ENCODE measurements at places on chromosomes 12 and 14.

DNA sequence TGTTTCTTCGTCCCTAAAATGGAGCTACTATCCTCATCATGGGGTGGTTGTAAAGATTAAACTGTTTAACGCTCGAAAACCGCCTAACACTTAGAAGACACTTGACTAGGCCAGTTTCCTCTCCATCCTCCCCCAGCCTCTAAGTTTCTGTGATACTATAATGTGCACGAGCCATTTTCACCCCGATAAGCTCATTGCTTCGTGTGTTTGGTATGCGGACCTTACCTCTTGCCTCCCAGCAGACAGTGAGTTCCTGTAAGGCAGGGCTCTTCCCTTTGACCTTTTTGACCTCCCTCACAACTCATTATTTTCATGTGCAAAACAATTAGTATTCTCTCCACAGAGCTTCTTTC is 499 bp upstream of the GXYLT1 start:
- DNase-seq, result no peak

DNA sequence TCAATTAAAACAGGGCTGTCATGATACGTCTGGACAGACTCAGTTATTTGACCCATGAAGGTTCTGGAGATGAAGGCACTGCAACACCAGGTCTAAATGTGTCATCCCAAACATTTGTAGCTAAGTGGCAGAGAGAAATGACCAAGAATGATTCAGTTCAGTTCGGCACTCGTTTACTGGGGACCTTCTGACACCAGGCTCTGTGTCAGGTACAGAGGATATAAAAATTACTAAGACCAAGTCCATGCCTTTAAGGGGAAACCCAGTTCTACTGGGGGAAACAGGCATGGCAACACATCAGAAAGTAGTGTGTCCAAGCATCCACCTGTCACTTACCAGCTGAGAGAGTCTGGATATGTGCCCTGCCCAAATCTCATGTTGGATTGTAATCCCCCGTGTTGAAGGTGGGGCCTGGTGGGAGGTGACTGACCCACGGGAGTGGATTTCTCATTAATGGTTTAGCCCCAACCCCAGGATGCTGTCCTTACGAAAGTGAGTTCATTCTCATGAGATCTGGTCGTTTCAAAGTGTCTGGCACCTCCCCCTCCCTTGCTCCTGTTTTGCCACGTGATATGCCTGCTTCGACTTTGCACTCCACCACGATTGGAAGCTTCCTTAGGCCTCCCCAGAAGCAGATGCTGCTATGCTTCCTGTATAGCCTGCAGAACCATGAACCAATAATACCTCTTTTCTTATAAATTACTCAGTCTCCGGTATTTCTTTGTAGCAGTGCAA is 41.9 kb upstream of the BCL2L14 start:
- no peak for DNase-seq

- DNase-seq, result no peak
These were observed 26.5 kb downstream of the AP5M1 start for GRCh38 chr14:57295239-57295638.

DNA sequence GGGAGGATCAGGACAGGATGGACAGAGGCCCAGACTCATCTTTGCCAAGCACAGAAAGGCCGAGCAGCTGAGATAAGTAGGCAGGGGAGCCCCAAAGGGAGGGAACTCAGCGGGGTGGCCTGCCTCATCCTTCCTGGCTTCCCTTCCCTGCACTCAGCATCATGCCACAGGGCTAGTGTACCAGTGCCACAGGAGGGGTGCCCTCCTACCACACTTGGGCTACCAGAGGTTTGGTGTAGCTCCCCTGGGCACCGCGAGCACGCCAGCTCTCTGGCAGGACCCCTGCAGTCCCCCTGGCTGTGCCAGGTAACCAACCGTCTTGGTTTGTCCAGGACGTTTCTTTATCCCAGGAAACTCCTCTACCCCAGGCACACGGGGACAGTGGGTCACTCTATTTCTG is 123.5 kb downstream of the ESRRB start:
- DNase-seq, result no peak

GRCh38 chr14:60963761-60964160 is 17.1 kb downstream of the TRMT5 start:
- no peak for DNase-seq

DNA sequence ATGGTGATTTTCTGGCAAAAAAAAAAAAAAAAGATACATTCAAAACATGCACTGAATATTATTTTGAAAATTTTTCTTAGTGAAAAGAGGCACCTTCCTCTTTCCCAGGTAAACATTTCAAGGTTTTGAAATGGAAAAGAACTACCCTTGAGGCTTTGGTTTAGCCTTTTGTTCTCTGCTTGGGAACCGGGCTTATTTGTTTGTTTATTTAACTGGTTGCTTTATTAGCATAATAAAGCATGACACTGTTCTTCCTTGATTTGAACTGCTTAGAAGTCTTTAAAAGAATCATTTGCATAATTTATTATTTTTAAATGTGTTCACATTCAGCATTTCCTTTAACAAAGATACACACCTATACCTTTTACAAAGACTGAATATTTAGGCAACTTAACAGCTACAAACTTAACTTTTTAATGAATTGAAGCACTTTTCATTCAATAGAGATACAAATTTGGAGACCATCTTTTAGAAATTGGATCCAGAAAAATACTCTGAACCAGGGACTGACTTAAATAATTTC is 174.5 kb downstream of the FBXL14 start:
- no peak for DNase-seq

DNA sequence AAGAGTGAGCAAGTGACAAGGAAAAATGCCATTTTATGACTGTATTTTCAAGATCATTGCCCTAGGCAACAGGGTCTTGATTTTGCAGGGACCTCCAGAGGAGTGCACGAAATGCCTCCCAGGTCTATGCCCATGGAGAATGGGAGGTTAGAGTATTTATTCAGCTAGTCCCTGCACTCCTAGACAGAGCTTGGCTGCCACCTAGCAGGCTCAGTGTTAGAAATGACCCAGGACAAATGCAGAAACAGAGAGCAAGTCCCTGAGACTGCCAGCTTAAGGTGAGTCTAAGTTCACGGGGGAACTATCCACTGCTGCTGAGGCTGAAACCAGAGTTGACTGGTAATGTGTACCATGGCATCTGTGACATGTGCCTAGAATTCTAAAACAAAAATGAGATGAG is 506.4 kb downstream of the MED13L start:
- DNase-seq, result no peak

DNA sequence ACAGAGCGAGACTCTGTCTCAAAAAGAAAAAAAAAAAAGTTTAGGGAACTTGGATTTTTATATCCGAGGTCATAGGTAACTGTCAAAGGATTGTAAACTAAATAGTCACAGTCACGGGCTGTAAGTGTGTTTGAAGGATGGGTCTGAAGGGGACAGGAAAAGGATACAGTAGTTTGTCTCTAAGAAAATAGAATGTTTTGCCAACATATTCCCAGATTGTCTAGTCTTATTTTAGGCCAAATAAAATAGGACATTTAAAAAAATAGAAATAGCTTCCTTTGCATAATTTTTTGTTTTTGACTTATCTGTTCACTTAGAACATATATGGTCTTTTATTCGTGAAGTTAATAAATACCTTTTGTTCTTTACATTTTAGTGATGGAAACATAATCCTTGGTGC is 24.2 kb upstream of the REP15 start:
- DNase-seq, result no peak

GRCh38 chr14:21024585-21025370 is at the start of gene NDRG2:
Gene NDRG2 (minus strand): TSS chr14:21025061. CDS start chr14:21023315, 1,746 bp downstream.
- no peak for DNase-seq

DNA sequence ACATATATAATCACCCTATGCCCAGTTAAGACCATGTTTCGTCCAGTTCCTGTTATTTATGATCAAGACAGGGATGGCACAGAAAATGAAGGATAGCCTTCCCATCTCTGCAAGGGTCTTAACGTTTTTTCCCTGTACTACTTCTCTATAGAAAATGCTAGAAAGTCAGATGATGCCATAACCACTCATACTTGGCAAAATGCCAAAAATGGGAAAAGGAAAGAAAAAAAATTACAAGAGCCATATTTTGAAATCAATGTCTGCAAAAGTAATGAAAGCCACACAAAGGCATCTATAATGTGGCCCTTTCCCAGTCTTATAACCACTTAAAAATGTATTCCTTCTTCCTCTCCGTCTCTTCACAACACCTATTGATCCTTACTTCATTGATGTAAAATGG is 1.8 kb upstream of the MYL6B start:
- peak; percentile 66 for DNase-seq

- DNase-seq, result no peak
These were observed 36.6 kb upstream of the OR5AU1 start for GRCh38 chr14:21192447-21192822.

DNA sequence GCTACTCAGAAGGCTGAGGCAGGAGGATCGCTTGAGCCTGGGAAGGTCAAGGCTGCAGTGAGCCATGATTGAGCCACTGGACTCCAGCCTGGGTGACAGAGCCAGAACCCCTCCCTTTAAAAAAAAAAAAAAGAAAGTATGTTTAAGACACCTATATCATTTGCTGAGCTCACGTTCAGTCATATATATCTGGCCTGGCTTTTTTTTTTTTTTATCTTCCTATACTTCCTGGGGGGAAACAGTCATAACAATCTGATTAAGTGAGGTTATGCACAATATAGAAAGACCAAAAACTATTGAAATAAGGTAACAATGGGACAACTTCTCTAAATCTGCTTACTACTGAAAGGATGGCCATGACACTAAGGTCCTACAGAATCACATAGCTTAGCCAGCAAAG is 9.4 kb upstream of the ARID2 start:
- DNase-seq, result no peak

DNA sequence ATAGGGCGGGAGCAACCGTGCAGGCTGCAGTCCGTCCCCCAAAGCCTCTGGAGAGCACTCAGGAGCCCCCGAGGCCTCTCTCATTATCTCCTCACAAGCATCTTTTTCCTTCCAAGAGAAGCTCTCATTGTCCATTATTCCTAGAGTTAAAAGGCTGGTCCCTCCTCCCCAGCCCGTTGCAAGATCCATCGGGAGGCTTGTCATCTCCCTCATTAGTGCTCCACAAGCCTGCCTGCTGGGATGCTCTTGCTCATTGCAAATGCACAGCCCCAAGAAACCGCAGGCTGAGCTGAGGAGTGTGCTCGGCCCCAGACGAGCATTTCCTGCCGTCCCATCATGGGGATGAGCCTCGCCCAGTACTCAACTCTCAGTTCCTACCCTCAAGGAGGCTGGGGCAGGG is 23.3 kb downstream of the NUAK1 start:
- no peak for DNase-seq

DNA sequence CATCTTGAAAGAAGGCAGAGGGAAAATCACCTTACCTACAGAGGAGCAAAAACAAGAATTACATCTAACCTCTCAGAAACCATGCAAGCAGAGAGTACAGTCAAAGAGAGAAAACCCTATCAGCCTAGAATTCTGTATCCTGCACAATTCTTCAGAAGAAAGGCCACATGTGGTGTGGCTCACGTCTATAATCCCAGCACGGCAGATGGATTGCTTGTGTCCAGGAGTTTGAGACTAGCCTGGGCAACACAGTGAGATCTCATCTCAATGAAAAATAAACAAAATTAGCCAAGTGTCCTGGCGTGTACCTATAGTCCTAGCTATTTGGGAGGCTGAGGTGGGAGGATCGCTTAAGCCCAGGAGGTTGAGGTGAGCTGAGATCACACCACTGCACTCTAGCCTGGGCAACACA is 48.2 kb downstream of the ATF7 start:
- no peak for DNase-seq

DNA sequence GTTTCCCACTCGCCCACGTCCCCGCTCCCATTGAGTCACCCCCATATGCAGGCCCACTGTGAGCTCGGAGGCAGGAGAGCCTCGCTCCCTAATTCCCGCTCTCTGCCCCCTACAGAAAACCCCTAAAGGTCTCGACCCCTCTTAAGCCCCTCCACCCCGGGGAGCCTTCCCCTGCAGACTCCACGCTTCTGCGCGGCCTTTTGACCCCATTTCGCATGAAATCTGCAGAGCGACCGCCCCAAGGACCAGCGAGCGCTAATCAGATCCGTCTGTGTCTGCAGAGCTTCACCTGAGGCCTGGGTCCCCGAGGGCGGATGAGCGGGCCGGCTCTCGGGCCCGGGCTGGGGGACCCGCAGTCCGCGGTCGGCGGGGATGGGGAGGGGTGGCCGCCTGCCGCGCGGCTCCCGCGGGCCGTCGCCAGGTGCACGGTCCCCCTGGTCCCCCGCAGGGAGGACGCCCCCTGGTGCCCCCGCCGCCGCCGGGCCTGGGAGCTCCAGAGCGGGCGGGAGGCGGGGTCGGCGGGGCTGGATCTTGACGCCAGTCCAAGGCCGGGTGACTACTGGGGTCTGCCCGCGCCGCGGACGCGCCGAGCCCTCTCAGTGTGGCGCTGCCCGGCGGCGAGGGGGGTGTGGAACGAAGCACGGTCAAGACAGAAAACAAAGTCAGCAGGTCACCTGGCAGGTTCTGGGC is 10.1 kb downstream of the BMP4 start:
- DNase-seq, result no peak

- no peak for DNase-seq
These were observed 24.4 kb downstream of the B4GALNT3 start for GRCh38 chr12:484096-484495.

GRCh38 chr12:63917864-63918799 is 73.6 kb downstream of the SRGAP1 start:
- no peak for DNase-seq

GRCh38 chr12:81992461-81992860 is 233.3 kb upstream of the PPFIA2 start:
- no peak for DNase-seq

- DNase-seq, result no peak
These were observed 43.1 kb upstream of the CDKN3 start for GRCh38 chr14:54353694-54354093.

GRCh38 chr14:89588840-89589296 is 171.8 kb upstream of the FOXN3 start:
- DNase-seq, result no peak

DNA sequence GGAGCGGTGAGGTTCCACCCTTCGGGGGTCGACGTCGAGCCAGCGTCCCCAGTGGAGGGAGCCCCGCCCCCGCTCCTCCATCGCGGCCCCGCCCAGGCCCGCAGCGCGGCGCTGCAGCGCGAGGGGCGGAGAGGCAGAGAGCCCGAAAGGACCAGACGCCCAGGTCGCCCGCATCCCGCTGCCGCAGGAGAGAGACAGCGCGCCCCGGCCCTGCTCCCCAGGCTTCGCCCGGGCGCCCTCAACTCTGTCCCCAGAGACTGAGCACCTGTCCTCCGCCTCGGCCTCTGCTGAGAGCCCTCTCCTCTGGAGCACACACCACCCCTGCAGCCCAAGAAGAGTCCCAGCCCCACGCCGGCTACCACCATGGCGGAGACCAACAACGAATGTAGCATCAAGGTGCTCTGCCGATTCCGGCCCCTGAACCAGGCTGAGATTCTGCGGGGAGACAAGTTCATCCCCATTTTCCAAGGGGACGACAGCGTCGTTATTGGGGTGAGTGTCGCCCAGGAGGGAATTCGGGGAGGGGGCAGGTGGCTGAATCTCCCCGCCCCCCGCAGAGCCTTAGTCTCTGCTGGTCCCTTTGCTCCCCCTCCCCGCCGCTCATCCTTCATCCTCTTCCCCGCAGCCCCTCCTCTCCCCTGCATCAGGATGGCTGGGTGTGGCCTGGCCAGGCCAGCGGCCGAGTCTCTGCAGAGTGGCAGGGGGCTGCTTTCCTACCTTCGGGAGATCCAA is at the start of gene KIF5A:
TSS of gene KIF5A (plus strand) at position 136 of the 732 bp plus-strand sequence. CDS start at position 364, 228 bp downstream.
- DNase-seq, result no peak

GRCh38 chr12:45381351-45381750 is 165.5 kb downstream of the ANO6 start:
- no peak for DNase-seq

- DNase-seq, result no peak
These were observed 108.7 kb downstream of the TTC8 start for GRCh38 chr14:88933191-88933590.

- no peak for DNase-seq
These were observed 179.9 kb downstream of the GRIP1 start for GRCh38 chr12:66499000-66499399.

- no peak for DNase-seq
These were observed 66.6 kb upstream of the SCN8A start for GRCh38 chr12:51524386-51524901.
